ENCODE measurements at places on chromosomes 1 and 21.

- DNase-seq, result no peak
These were observed 170.7 kb downstream of the NR5A2 start for GRCh38 chr1:200198236-200198635.

DNA sequence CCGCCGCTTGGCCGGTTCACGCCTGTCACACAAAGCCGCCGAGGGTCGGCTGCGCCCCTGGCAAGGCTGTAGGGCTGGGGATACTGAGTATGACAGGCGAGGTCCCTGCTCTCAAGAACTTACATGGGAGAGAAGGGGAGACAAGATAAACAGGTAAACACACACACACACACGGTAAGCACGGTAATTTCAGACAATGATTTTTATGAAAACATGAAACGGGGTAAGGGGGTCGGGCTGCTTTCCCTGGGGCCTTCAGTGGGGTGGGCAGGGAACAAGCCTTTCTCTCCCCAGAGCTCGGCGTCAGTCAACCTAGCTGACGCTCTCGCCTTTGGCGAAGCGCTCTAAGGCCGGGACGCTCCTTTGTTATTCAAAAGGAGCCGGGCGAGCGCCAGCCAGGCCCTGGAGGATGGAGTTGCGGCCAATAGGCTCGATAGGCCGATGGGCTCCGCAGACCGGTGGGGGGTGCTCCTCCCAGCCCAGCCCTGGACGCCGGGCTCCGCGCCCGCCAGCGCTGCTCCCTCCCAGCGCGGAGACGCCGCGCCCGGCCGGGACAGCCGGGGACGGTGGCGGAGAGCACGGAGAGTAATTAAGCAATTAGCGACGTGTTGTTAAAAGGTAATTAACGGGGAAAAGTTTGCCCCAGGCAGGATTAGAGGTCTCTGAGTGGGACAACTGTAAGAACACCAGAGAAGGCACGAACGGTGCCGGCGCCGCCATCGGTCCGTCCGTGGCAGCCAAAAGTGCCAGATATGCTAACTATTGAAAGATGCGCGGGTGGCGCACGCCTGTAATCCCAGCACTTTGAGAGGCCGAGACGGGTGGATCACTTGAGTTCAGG, 950 bp upstream of the INKA2 start:
- DNase-seq, result no peak

- DNase-seq, result no peak
These were observed at the start of gene CELF3 for GRCh38 chr1:151716771-151717631. TSS of gene CELF3 (minus strand) at chr1:151716803. CDS start at chr1:151716020, 783 bp downstream.

GRCh38 chr1:79817031-79817560, 810.6 kb upstream of the ADGRL4 start:
- no peak for DNase-seq

GRCh38 chr1:54361342-54361741, 44.9 kb downstream of the SSBP3 start:
- no peak for DNase-seq

DNA sequence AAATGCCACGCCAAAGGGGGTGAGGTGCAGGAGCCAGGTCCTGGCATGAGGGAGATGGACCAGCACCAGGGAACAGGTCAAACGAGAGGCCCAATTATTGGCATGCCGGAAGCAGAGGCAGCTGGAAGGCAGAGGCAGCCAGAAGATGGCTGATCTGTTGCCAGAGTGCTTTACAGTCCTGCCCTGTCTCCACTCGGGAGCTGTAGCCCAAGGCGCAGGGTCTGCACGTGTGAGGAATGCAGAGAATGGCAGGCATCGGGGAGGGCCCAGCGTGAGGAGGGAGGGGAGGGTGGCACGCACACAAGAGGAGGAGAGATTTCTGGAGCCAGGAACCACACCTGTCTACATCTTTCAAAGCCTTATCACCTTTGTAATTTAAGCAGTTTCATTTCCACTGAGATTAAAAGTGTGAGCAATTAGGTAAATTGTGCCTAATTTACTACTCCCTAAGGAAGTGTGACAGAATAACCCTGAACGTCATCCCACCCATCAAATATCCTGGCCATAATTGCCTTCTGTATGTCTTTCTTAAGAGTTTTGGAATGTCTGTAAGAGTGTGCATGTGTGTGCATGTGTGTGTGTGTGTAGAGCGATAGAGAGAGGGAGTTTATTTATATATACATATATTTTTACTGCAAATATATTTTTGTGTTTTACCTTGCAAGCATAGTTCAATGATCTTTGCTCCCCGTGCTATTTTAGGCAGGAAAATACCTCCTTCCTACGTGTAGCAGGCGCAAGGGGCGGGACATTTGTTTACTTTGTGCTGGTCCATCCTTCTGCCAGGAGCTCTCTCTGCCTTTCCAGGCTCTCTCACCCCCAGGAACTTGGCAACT, 125.5 kb upstream of the SERBP1 start:
- no peak for DNase-seq

DNA sequence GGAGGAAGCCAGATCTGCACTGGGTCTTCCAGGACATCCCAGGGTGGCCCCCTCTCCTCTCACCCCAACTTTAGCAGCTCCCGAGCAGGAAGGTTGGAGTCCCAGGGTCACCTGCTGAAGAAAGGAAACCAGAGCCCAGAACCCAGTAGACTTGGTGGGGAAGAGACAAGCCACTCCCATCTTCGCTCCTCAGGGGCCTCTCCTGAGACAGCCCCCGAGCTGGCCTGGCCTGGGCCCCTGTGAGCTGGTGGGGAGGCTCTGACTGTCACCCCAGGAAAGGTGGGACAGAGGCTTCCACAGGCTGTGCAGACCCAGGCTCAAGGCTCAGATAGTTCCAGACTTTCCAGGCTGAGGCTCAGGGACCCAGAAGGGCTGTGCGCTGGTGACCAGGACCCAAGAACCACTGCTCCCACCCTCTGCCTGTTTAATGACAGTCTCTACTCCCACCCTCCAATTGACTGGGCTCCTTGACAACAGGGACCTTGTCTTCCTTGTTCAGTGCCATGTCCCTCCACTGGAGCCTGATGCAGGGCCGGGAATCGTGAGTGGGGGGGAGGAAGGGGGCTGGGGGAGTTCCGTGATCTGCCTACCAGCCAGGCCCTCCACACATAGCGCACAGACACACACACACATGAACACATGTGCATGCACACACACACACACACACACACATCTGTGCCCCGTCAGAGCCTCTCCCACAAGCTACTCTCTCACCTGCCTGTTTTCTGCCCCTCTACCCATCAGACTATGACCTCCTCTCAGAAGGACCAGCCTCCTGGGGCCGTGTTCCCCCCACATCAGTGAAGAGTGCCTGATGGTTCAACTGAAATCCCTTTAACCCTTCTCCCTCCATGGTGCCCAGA, 401.2 kb downstream of the MATN1 start:
- DNase-seq, result no peak

- no peak for DNase-seq
These were observed 401.2 kb upstream of the PROX1 start for GRCh38 chr1:213586587-213586972.

DNA sequence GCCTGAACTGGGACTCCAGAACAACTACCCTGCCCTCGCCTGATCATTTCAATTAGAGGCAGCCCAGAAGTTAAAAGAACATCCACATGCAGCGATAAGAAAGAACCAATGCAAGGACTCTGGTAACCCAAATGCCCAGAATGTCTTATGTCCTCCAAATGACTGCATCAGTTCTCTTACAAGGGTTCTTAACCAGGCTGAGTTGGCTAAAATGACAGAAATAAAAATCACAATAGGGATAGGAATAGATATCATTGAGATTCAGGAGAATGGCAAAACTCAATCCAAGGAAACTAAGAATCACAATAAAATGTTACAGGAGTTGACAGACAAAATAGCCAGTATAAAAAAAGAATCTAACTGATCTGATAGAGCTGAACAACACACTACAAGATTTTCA, 80.1 kb upstream of the PTGFR start:
- DNase-seq, result no peak

DNA sequence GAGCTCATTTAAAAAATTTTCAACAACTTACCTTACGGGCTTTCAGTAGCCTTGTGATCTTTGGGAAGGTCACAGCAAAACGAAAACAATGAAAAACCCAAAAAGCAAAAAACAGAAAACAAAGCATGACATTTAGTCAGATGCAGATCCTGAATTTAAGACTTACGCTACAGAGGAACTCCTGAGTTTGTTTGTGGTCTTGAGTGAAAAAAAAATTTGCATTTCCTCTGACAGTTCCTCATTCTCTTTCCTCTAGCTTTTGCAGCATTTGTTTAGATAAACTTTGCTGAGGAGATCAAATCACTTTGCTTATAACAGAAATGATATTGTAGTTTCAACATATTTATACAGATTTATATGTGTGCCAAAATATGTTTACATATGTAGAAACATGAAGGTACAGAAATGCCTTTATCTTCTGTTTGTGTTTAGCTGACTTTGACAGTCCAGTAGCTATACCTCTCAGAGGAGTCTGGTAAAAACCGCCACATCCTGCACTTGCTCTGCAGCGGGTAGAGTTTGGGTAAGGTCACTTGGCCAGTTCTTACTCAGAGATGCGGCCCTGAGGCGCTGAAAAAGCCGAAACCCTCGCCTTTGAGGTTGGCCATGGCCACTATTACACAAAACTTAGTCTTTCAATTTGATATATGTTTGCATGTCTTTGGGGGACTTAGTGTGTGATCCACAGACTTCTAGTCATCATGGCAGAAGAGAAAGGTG, 142.5 kb downstream of the TNR start:
- no peak for DNase-seq

DNA sequence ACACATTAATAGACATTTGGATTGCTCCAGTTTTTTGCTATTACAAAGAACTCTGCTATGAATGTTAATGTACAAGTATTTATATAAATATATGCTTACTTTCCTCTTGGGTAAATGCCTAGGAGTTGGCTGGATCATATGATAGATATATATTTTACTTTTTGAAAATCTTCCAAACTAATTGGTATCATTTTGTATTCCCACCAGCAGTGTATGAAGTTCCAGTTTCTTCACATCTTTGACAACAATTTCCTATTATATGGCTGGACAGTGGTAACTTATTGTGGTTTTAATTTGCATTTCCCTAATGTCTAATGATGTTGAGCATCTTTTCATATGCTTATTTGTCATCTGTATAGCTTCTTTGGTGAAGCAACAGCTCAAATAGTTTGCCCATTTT, 23.8 kb upstream of the DIPK1A start:
- no peak for DNase-seq

GRCh38 chr1:40252601-40253000, 4.9 kb downstream of the TMCO2 start:
- no peak for DNase-seq

DNA sequence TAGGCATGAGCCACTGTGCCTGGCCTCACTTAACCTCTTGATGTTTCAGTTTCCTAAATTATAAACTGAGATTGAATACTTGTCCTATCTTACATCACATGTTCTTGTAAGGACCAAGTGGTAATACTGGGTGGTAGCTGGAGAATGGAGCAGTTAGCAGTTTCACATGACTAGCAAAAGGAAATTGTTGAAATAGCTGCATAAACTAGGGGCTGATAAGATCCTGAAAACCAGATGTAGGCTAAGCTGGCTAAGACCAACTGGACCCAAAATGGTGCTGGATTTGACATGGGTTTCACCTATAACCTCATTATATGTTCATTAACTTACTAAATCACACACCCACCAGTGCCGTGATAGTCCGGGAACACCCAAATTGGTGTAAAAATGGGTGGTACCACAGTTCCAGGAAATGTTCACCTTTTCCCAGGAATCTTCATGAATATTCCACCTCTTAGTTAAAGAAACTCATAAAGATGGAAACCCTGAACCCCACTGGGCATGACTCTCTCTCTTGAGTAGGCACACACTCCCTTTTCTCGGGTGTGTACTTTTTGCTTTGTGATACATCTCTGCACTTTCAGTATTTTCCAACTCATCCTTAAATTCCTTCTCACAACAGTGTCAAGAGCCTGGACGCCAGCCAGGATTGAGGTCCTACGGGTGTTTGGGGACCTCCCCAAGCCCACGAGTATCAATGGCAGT, at the start of gene PAPPA2:
PAPPA2 (plus strand) TSS at position 502 of the 705 bp plus-strand sequence. CDS start 93,148 bp downstream, outside the sequence.
- no peak for DNase-seq

- no peak for DNase-seq
These were observed 105.6 kb downstream of the NTPCR start for GRCh38 chr1:233055879-233056641.

DNA sequence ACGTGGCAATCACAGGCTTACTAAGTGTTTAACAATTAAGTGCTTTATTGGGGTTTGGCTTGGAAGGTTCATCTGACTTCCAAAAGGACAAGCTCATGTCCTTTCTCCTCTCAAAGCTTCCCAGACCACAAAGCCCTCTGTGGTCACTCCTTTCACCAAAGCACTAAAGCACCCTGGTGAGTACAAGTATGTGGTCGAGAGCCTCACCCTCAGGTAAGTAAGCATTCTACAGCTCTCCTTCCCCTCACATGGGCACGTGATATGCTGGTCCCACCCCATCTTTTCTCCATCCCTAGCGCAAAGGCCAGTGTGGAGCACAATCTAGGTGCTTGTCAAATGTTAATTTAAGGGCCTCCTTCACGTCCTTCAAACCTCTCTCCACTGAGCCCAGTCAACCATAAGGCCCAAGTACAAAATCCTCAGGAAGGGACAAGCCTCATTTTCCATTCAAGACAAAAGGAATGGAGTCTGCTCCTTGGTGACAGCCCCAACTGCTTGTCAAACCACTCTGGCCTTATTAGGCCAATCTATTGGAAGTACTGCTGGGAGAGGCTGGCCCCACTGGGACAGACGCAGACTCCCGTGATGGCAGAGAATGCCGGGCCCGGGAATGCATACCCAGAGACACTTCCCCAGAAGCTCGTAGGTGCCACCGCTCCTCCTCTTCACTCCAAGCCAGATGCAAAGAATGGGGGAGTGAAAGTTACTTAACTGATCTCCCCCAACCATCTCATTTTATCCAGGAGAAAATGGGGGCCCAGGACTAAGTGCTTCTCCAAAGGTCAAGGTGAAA, 7.8 kb downstream of the STMN1 start:
- DNase-seq, result no peak

- DNase-seq, result no peak
These were observed 95.0 kb upstream of the PPP2R5A start for GRCh38 chr1:212190169-212190568.

GRCh38 chr1:234413485-234413884, 40.2 kb downstream of the COA6 start:
- DNase-seq, result no peak

DNA sequence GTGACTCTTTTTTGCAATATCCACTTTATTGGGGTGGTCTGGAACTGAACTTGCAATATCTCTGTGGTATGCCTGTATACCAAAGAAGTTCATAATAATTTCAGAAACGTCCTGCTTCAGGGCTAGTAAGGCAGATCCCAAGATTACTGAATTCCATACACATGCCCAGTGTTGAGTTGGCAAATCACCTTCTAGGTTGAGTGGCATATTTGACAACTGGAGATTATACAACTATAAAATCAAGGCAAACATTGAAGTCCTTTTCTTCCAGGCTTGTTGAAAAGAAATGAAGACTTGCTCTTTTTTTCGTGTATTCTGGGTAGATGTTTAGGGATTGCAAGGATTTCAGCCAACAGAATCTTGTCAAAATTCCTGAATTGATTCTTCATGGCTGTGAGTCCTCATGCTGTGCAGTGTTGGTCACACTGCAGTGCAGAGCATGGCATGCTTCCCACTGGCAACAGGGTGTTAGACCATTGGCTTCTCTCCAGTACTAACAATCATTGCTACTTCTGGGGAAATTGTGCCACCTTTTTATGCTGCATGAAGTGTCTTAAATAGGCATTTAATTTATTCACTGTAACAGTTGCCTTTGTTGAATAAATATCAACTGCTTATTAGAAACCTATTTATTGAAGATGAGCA, 367.1 kb upstream of the ADGRL4 start:
- DNase-seq, result no peak
